Fibroblast of villous mesenchyme (primary cell): ENCODE measurements at places on chromosomes 13 and 19.

DNA sequence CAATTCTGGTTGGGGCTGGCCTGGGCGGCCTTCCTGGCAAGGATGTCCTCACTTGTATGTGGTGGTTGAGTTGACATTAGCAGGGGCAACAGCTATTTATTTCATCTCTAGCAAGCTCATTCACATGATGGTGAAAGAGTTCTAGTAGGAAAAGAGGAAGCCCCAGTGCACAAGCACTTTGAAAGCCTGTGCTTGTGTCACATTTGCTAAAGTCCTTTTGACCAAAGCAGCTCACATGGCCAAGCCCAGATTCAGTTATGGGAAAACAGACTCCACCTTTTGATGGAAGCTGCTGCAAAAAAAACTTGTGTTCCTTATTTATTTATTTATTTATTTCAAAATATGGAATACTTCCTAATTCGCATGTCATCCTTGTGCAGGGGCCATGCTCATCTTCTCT lies 17.2 kb downstream of the GTF2F2 start:
- DNase-seq, result no peak

GRCh38 chr19:16532440-16533234 lies 9.6 kb downstream of the CHERP start:
- no peak for DNase-seq

DNA sequence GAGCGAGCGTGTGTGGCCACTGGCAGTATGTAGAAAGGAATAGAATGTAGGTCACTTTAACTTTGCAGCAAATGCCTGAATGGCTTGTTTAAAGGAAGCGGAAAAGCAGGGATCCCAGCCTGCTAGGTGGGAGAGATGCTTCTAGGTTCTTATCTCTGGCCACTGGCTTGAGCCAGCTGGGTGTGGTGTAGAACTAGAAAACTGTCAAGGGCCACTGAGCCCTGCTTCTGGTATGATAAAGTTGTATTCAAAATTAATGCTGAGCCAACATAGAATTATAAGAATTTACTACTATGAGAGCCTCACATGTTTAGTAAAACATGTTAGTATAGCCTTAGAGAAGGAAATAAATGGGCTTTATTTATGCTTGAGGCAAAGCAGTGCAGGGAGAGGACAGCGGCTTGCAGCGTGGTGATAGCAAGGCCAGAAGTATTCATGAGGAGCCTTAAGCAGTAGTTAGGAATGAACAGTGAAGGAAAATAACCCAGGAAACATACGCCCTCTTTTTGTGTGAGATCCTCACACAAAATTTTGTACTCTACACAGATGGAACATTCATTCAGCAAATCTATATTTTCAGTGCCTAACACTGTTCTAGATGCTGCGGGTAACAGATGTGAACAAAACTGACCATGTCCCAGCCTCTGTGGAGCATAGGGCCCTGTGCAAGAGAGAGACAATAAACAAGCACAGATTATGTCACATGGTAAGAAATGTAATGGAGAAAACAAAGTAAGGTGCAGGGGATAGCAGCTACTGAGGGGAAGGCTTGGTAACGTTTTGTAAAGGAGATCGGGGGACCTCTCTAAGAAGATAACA lies 863.2 kb downstream of the DIAPH3 start:
- no peak for DNase-seq

DNA sequence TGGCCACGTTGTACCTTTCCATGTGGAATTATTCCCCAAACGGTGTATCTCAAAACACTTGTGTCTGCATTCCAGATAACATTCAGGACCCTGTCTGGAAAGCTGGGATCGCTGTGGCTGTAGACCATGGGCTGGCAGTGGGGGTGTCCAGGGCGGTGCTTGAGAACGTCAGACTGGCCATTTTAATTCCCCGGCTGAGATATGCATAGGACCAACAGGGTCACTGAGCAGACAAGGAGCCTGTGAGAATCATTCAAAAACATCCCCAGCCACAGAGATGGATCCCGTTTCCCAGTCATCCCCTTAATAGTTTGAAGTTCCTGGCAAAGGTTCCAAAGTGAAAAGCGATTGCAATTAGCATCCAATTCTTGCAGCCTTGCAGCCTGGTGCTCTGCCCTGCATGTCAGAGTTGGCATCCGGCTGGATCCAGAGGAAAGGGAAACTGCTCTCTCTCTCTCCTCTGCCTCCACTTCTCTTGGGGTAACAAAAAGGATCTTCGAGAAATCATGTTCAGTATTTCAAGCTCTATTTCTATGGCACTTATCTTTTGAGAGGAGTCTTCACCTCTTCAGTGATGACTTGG lies 41.6 kb downstream of the IFT88 start:
- DNase-seq, result no peak
